ENCODE measurements at places on chromosomes 12 and 14.

- no peak for DNase-seq
Measured at GRCh38 chr12:127903146-127903545, 363.8 kb upstream of the TMEM132C start.

DNA sequence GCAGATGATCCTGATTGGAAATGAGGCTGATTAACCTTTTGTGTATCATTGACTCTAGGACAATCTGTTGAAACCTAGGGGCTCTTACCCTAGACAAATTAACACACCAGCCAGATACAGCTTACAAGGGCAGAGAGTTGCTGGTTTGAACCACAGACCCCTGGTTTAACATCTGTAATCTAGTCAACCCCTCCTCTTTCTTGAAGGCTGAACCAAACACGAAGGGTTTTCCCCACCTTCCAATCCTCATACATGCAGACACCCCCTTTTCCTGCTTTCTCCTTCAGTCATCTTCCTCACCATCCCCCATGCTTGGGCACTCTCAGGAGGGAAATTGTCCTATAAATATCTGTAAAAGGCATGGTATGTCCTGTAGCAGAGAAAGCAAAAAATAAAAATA lies 126.0 kb upstream of the HIF1A start:
- no peak for DNase-seq

DNA sequence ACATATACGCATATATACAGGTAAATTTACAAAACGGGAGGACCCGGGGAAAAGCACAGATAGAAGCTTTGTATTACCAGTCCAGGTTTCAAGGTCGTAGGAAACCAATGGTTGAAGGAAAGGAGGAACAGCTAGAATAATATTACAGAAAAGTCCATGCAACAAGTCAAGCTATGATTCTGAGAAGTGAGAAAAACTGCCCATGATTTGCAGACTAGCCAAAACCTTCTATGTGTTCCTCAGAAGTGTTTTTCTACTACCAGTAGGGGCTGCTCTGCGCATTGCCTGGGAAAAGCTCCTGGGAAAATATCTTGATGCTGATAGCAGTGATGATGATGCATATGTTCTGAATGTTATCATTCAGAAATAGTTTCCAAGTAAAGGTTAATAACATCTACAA lies 2.2 kb downstream of the PDZRN4 start:
- DNase-seq = no peak

GRCh38 chr12:77133566-77133965 lies 68.2 kb upstream of the E2F7 start:
- DNase-seq = peak; percentile 29

DNA sequence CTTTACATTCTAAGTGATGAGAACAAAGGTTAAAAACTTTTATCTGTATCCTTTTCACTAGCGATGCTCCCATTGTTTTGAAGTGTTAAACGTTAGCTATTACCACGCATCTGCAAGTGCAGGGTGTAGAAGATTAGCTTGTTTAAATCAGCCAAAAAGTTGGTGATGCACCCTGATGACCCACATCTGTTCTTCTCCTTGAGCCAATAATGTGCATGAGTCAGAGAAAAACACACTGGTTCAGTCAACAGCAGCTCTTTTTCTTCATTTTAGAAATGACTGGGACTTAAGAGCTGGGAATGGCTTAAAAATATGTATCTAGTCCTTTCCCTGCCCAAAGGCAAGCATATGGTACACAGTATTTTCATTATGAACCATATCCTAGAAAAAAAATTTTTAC lies 323.5 kb upstream of the PDE3A start:
- DNase-seq = no peak

DNA sequence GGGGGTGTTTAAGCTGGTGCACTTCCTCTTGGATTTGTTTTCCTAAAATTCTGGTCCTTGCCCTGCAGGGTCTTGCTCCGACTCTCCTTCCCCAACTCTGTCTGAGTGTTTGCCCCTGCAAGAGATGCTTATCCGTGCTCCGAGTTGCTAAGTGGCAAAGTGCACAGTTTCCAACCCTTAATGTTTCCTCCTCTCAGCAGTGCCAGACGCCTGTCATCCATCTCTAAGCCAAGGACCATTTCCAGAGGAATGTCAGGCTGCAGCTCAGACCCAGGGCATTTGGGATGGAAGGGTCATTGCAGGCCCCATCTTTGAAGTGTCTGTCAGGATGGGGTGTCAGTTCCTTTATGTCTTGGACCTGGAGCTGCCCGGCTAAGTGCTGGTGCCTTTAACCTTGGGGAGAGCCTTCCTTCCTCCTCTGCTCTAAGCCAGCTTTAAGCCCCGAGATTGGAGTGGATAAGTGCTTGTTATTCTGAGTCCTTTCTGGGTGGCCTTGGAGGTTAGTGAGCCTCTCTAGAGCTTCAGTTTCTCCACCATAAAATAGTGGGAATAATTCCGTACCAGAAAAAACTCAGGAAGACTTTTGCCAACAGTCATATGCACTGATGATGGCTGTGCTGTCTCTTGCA lies 15.0 kb downstream of the WNT5B start:
- no peak for DNase-seq

DNA sequence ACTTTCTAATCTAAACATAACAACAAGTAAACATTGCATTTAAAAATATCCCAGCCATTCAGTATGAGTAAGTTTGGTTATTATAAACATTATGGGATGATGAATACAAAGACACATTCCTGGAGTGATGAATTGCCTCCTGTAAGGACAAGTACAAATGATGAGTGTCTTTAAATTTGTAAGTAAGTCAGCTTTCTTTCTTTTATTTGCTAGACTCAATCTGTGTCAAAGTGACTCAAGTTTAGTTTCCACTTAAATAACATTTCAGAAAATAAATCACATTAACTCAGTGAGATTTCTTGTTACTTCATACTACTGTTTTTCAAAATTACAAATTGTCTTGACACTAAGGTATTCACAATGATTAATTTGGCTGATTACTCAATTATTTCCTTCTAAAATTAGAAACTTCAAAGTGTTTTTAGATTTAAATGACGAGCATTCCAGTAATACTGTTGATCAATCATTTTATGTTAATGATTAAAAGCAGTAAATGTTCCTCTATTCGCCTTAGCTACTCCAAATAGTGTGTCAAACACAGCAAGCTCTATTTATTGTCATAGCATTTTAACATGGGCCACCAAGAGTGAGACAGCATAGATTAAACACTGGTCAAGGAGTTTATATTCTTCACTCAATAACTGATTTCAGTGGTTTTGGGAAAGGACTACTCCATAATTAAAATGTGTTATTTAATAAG lies 658.0 kb upstream of the MDGA2 start:
- DNase-seq = no peak

DNA sequence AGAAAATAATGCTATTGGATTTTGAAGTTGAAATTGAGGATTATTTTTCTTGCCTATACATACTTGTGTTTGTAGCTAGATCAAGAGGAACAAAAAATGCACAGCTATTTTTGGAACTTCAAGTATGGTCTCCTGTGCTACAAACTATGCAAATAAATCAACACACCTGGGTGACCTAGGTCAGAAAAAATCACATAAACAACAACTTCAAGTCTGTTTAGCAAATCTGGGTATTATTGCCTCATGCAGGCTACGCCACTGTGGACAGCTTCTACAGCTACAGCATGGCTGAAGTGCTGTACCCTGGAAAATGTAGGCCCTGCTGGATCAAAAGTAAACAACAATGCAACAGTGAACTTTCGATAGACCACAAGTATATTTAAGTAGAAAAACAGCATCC lies 87.5 kb downstream of the SLC6A15 start:
- no peak for DNase-seq

DNA sequence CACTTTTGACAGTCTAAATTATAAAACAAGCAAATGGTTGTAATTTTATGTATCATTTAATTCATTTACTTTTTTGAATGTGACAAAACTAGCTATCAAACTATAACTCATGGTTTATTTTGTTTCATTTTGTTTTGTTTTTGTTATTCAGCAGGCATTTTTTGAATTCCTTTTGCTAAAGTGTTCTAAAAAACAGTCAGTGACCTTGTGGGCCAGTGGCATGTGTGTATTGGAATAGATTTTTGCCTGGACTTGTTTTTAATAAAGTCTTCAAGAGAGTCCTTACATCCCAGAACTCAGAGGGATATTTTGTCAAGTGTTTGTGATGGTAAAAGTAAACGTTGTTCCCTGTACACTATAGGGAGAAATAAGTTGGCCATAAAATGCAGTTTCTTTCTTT lies 369.7 kb upstream of the SYT1 start:
- DNase-seq = no peak

- no peak for DNase-seq
Measured at GRCh38 chr12:114425031-114425626, 19.2 kb upstream of the TBX5 start.

DNA sequence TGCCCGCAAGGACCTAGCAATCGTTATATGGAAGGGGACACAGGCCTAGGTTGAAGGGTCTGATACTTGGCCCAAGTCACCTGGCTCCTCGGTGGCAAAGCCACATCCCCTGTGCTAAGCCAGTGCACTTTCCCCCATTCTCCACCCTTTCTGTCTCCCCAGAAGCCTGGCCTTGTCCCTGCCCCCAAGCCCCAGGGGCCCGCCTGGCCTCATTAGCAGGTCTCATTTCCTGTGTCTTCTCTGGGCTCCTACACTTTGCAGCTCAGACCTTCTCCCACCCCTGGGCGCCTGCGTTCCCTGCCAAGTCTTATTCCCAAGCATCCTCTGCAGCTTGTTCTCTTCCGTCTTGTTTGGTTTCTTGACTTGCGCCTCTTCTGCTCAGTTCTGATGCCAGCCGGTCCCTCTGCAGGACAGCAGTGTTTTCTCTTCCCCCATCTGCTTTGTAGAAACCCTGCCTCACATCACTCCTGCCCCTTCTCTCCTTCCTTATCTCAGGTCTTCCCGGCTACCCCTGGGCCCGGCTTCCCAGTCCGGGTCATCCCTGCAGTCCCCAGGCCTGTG lies 66.7 kb downstream of the SLC24A4 start:
- DNase-seq = no peak

GRCh38 chr12:45350861-45351260 lies 135.0 kb downstream of the ANO6 start:
- DNase-seq = no peak

- no peak for DNase-seq
Measured at GRCh38 chr12:52604859-52605258, 3.6 kb upstream of the KRT72 start.

- DNase-seq = no peak
Measured at GRCh38 chr12:104699489-104700190, 242.9 kb downstream of the CHST11 start.

GRCh38 chr12:9910716-9911421 lies 21.3 kb downstream of the CLEC2A start:
- no peak for DNase-seq
